ENCODE measurements at places on chromosomes 12 and 14. TPM values are rescaled to one million over a fixed set of nuclear protein-coding genes. Genes with fewer than 3 reads are reported as not detected.

The MANSC4 gene
- total RNA-seq = not detected

The KLRK1 gene
- total RNA-seq = not detected

The NTN4 gene
- total RNA-seq = 51.9 TPM

The SOX5 gene
- total RNA-seq = 13.8 TPM

The CCDC38 gene
- not detected for total RNA-seq

The ACSM4 gene
- not detected for total RNA-seq

The BIN2 gene
- total RNA-seq = not detected

The RAPGEF3 gene
- total RNA-seq = 3.2 TPM

The CCNT1 gene
- 46.6 TPM for total RNA-seq

The ABCD4 gene
- 27.7 TPM for total RNA-seq

The CRIP2 gene
- total RNA-seq = 8.6 TPM

The WDR89 gene
- total RNA-seq = 13.0 TPM

The MRPS35 gene
- 55.7 TPM for total RNA-seq

The ARHGEF25 gene
- total RNA-seq = 28.0 TPM

The KCNA5 gene
- not detected for total RNA-seq

The HOXC6 gene
- total RNA-seq = 1.6 TPM
